Left cardiac atrium (tissue), 4 donors: ENCODE measurements at places on chromosomes 13 and 19.

DNA sequence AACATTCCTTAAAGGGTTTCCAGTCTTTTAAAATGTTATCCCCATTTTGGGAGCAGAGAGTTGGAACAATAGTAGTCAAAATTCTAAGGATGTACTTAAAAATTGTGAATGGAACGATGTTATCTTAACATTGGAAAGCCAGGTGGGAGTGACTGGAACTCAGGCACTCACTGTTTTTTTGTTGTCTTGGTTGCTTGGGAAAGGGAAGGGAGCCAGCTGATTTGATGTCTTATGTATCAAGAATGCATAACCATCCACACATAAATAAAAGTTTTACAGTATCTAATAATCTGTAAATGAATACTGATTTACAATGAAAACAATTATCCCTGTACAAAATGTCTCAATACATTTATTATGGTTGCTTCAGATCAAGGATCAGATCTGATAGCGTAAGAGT, 88.7 kb downstream of the SLC10A2 start:
- DNase-seq: no peak

- peak; percentile 31 for DNase-seq
Measured at GRCh38 chr13:52851137-52851962, 2.9 kb upstream of the PCDH8 start.

DNA sequence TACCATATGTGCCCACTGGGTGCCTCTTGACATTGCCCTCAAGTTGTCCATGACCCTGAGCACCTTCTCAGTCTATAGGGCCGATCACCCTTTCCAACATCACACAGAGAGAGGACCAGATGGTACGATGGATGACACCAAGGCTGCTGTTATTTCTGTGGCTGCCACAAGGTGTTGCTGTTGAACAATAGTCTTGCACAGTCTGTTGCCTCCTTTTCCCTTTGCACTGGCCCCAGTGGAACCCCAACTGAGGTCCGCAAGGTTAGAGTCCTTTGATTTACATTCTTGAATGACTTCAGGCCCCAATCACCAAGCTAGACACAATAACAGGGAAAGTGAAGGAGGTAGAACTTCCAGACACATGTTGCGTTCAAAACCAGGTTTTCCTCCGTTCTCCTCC, 52.0 kb downstream of the TINCR start:
- DNase-seq: no peak

GRCh38 chr13:90757127-90757680, 590.3 kb upstream of the MIR17HG start:
- DNase-seq: no peak

DNA sequence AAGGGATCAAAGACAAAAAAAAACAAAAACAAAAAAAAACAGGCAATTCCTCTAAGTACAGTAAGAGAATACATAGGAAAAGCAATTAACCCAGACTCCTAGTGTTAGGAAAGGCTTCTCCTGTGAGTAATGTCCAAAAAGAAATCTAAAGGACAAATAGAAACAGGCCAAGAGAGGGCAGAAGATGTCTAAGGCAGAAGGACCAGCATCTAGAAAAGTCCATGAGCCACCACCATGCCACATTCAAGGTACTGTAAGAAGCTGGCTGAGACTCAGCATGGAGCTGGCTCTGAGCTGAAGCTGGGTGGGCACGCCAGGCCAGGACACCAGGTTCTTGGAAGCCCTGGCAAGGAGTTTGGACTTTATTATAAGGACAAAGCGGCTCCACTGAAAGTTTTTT, 118.1 kb upstream of the FRY start:
- DNase-seq: no peak

DNA sequence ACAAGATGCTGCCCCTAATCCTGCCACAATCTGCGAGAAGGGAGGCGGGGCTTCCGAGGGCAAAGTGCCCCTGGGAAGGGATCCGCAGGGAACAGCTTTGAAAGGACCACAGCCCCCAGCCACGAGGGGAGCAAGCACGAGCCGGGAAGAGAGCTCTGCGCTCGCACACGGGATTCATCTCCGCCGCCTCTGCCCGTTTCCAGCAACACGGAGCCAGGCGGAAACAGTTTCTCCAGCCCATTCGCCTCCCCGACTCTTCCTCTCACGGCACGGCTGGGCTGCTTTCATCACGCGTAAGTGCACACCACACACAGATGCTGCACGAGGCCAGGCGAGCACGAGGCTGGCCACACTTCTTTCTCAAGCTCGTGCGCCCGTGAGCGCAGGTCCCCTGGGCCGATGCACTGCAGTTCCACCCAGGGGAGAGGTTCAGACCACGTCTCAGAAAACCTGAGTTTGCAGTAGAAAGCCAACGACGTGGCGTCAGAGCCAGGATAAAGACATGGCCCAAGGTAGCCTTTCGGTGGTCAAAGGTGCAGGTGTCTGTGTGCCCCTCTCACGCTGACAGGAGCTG, 33.6 kb downstream of the NAXD start:
- DNase-seq: peak; percentile 6

GRCh38 chr13:73772449-73773167, 361.6 kb downstream of the KLF12 start:
- DNase-seq: no peak

- DNase-seq: no peak
Measured at GRCh38 chr13:91017031-91017668, 330.3 kb upstream of the MIR17HG start.

DNA sequence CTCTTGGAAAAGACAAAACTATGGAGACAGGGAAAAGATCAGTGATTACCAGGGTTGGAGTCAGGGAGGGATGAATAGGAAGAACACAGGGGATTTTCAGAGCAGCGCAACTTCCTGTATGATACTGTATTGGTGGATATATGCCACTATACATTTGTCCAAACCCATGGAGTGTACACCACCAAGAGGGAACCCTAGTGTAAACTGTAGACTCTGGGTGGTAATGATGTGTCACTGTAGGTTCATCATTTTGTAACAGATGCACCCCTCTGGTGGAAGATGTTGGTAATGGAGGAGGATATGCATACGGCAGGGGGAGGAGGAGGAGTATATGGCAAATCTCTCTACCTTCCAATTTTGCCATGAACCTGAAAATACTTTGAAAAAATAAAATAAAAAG, 68.1 kb downstream of the UFM1 start:
- no peak for DNase-seq

DNA sequence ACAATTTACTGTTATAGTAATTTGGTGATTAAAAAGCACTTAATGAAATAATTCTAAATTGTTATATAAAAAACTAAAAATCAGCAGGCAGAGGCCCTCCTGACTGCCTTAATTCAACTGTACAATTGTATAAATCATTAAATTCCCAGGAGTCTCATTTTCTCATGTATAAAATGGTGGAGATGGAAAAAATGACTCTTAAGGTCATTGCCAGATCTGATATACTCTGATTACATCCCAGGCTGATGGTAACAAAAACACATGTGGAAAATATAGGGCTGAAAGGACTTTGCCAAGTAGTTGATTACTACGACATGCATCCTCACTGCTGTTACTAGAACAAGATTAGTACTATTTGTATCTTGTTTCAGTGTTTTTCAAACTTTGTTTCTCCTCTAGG, 1020.0 kb upstream of the SLC10A2 start:
- DNase-seq: no peak

- DNase-seq: no peak
Measured at GRCh38 chr19:36128392-36128736, 11.5 kb upstream of the CAPNS1 start.

GRCh38 chr19:13621413-13621812, 115.1 kb upstream of the CACNA1A start:
- DNase-seq: no peak

DNA sequence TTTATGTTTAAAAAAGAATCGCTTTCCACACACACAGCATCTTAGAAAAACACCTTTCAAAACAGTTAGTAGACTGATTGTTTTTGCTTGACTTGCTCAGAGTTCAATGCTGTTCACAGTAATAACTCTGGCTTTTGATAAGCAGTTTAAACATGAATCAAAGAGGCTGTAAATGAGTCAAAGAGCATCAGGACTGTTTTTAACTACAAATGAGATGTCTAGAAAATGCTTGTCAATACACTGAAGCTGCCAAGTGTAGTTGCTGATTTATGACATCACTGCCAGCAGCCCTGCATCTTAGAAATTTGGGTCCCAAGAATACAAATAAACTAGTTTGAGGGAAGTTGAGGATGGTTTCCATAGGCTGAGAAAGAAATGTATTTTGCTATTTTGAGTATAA, 2057.1 kb upstream of the PCDH20 start:
- no peak for DNase-seq

GRCh38 chr19:56671613-56671994, at the start of gene ZNF835:
ZNF835 (minus strand) TSS chr19:56671757; CDS start chr19:56665198, 6,559 bp downstream.
- peak; percentile 98 for DNase-seq

GRCh38 chr19:31118986-31119385, 230.2 kb downstream of the TSHZ3 start:
- no peak for DNase-seq

DNA sequence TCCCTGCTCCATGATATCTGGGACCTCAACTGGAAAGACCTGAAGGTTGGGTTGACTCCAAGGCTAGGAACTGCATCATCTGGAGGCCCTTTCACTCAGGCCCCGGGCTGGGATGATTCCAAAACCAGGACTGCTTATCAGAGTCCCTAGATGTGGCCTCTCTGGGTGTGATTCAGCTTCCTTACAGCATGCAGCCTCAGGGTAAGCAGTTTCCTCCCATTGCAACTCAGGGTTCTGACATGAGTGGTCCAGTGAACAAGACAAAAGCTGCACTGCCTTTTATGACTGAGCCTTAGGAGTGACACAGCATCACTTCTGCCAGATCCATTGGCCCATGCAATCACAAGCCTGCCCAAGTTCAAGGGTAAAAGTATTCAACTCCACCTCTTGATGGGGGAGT, 502.8 kb downstream of the COG6 start:
- no peak for DNase-seq

GRCh38 chr13:91401920-91402319, 3.5 kb downstream of the GPC5 start:
- DNase-seq: no peak

GRCh38 chr13:101569807-101570206, 117.3 kb downstream of the ITGBL1 start:
- no peak for DNase-seq

GRCh38 chr19:50893047-50893736, 18.0 kb downstream of the KLK4 start:
- no peak for DNase-seq

- no peak for DNase-seq
Measured at GRCh38 chr13:112160558-112160957, 93.6 kb downstream of the SOX1 start.

DNA sequence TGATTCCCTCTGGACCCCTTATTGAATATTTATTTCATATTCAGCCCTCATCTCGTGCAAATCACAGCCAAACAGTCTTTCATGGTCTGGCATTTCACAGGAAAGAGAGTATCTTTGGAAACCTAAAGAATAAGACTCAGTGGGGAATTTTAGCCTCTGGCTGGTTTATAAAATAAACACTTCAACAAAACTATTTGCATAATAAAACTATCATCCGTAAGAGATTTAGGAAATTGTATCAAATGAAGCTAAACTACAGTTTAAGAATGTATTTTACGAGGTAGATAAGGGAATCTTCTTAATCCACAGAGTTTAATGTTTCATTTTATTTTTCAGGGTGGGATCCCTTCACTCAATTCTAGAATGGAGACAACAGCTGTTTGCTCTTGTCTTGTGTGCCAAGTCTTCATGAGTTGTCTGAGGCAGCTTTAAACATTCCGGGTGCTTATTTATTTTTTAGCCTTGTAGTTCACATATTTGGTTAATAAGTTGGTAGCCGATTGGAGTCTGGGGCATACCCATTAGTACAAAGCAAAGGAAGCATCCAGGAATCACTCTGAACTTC, 634.4 kb upstream of the KLF12 start:
- no peak for DNase-seq

- DNase-seq: no peak
Measured at GRCh38 chr13:79307433-79307861, 98.6 kb downstream of the RBM26 start.

DNA sequence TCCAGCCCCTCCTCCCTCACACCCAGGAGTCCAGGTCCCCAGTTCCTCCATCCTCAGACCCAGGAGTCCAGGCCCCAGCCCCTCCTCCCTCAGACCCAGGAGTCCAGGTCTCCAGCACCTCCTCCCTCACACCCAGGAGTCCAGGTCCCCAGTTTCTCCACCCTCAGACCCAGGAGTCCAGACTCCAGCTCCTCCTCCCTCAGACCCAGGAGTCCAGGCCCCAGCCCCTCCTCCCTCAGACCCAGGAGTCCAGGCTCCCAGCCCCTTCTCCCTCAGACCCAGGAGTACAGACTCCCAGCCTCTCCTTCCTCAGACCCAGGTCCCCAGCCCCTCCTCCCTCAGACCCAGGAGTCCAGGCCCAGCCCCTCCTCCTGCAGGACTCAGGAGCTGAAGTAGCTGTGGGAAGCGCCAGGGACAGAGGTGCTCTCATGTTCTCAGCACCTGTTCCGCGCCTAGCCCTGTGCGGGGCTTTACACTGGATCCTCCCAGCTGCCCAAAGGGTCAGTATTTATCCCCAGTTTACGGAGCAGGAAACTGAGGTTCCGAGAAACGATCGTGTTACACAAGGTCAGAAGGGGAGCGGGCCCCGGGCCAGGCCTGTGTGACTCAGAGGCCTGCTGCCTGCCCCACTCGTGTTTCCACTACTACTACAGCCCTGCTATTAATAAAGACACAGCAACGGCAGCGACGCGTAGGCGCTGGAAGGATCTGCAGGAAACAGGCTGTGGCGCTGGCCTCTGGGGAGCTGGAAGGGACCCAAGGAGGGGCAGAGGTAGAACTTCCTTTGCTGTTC, 1.7 kb upstream of the SBK3 start:
- peak; percentile 93 for DNase-seq

DNA sequence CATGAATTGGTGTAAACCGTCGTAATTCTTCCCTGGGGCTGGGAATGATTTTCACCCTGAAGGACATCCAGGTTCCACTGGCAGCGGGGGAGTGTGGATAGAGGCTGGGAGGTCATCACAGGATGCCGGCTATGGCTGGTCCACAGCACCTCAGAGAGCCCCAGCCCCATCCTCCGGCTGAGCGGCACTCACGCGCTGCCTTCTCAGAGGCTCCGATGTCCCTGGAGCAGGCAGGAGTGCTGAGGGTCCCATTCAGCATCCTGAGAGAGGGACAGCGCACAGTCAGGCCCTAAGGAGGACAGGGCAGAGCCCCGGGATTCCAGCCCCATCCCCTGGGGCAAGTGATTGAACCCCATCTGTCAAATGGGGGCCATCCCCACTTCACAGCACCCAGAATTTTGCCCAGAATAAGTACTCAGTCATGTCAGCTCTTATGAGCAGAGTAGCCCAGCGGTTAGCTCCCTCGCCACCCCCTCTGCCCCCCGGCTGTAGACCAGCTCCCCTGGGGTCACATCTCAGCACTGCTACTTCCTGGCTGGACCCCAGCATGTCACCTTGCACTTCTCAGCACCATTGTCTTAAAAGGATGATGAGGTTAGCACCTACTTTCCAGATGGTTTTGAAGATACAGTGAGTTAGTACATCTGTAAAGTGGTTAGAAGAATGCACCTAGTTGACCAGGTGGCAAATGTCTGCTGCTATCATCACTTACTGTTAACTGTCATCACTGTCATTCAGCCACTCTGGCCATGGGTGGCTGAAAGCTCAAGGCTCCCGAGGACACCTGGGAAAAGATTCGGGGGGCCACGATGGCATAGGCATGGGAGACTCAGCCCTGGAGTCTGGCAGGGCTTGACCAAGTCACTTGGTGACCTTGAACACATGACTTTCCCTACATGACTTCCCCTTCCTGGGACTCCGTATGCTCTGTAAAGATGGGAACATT, 11.9 kb downstream of the GRAMD1A start:
- no peak for DNase-seq
